ENCODE measurements at places on chromosomes 3 and 15.

DNA sequence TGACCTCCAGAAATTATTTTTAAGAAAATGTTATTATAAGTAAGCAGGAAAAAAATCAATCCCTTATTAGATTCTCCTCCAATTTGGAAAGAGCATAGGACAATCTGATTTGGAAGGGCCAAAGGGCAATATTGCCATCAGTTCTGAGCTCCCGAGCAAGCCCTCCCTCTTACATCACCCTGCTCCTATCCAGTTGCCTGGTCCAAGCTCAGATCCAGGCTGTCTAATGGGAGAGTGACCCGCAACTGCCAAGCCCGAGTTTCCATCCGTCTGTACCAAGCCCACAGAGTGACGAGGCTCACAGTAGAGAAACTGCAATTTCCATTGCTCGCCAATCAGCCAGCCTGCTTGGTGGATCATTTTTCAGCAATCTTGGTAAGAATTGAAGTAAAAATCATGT lies 187.7 kb downstream of the MEX3B start:
- no peak for DNase-seq

DNA sequence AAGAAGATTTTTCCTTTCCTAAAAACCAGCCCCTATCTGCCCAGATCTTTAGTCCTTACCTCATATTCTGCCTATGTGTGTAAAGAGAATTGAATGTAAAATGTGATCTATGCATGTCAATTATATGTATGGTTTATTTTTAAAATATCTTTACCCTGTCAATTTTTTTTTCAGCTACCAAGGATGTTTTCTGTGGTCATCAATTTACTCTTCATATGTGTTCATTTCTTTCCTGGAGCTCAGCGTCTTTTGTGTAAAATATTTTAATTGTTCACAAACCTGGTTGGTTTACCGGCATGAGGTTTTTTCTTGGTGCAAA lies 1.7 kb upstream of the NR2F2 start:
- DNase-seq = no peak

GRCh38 chr3:64684715-64685261 lies 3.0 kb downstream of the ADAMTS9 start:
- DNase-seq = no peak

GRCh38 chr3:106628407-106628806 lies 748.8 kb upstream of the CCDC54 start:
- no peak for DNase-seq

GRCh38 chr3:136146981-136147729 lies 49.0 kb downstream of the MSL2 start:
- no peak for DNase-seq

GRCh38 chr15:83174891-83175290 lies 32.7 kb downstream of the HDGFL3 start:
- DNase-seq = no peak

GRCh38 chr3:178749471-178749870 lies 213.2 kb downstream of the KCNMB2 start:
- DNase-seq = no peak

DNA sequence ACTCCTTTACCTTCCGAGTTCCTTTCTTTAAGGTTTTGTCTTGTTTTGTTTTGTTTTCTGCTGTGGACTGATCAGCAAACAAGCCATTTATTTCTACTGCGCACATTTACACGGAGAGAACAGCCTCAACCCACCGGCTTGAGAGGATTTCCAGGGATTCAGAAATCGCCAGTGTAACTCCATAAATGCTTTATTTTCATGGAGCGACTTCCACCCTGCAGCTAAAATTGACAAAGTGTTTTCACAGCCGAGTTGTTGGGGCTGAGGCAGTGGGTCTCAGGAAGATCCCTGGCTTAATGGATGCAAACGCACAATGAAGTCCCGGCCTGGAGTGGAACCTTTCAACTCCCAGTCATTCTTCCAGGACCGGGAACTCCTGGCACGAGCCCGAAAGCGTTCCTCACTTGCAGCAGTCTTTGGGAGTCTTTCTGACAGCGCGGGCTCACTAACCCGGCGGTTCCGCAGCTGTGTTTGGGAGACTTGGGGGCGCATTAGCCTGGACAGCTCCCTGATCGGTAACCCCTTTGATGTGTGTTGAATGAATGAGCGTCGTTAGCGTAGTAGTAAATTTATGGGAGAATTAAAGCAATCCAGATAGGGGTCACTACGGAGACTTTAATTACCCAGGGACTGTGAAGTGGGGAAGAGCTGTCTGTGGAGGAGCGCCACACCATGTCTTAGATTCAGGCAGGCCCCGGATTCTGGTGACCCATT lies 785 bp upstream of the MYRIP start:
- DNase-seq = peak; percentile 82

GRCh38 chr15:41494922-41495735 lies 1.5 kb downstream of the ITPKA start:
- no peak for DNase-seq

DNA sequence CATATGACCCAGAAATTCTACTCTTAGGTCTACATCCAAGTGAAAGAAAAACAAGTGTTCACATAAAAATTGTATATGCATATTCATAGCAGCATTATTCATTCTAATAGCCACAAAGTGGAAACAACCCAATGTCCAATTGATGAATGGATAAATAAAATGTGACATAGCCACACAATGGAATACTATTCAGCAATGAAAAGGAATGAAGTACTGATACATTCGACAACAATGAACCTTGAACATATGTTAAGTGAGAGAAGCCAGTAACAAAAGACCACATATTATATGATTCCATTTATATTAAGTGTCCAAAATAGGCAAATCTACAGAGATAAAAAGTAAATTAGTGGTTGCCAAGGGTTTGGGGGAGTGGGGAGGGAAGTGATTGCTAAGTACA lies 70.2 kb upstream of the ACTC1 start:
- DNase-seq = no peak

DNA sequence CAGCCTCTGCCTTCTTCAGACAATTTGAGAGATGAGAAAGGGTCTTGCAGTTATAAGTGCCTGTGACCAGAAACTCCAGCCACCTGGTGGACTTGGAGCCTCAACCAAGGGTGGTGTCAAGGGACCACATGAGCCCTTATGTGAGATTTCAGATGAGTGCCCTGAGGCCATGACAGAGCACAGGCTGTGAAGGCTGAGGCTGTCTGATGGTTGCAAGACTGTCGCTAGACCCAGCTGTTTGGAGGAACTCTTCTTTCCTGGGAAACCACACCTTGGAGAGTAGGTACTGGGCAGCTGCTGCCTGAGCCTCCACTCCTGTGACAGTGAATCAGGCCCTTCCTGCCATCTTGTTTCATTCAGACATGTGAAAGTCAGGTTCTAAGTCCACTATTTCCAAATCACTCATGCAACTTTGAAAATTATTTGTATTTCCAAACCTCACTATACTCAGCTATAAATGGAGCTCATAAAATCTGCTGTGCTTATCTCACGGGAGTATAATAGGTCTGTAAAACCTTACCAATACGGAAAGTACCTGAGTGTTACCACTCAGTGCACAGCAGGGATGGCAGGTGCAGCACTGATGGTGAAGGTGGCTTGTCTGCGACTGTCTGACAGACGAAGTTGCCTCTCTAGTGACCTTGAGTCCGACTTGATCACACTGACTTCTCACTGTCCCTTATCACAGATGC lies 99.4 kb downstream of the RPL39L start:
- DNase-seq = no peak

GRCh38 chr3:110180733-110181132 lies 843.4 kb upstream of the DPPA4 start:
- DNase-seq = no peak

GRCh38 chr3:31053299-31053698 lies 158.8 kb upstream of the GADL1 start:
- DNase-seq = no peak

DNA sequence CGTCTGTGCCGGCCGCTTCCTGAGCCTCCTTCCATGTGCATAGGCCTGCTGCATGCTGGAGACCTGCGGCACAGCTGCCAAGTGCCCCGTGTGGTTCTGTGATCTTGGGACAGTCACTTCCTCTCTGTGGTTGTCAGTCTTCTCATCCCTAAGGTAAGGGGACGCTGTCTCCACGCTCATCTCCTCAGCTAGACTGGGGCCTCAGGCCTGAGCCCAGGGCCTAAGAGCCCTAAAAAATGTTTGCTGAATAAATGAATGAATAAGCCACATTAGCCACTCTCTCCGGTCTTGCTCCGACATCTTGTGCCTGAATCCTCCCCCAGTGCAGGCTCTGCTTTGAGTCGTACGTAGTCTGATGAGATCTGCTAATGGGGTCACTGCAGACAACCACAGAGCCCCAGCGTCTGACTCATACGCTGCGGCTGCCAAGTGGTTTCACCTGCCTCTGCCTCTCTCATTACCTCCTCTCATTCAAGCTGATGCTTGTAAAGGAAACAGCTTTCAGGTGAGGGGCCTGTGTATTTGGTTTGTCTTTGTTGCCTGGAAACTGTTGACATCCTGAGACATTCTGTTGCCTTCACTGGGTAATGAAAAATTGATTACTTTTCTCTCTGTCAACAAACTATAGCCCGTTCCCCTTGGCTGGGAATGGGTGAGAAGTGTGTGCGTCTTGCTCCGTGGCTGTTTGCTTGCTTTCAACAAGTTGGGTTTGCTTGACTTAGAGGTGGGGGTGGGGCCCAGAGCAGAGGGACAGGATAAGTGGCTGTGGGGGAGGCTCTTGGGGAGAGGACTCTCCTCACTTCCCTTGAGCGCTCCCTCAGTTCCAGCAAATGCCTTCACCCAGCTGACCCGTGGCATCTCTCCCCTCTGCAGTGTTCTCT lies 15.9 kb downstream of the RPLP1 start:
- peak; percentile 13 for DNase-seq

DNA sequence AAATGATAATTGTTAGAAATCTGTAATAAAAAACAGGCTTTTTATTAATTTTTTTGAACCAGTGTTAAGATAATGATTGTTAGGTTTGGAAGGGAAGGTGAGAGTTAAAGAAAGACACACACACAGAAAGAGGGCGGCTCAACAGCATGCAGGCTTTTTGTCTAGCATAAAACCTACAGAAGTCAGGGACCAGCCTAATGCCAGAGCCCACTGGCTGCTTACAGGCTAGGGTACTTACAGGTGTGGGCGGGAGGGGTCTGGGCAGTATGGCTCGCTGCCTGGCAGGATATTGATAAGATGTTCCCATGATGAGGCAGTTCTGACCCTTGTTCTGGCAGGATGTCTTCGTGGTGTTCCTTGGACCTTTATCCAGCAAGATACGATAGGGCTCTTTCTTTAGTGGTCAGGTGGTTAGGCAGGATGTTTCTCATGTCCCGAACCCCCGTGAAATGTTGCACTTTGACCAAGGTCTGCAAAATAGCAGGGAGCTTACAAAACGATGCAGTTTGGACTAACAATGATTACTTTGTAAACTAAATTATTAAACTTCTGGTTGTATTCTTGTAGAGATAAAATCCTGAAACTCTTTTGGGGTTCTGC lies 84.7 kb downstream of the DCUN1D1 start:
- no peak for DNase-seq

- no peak for DNase-seq
Measured at GRCh38 chr3:25849641-25850385, 59.9 kb downstream of the OXSM start.

DNA sequence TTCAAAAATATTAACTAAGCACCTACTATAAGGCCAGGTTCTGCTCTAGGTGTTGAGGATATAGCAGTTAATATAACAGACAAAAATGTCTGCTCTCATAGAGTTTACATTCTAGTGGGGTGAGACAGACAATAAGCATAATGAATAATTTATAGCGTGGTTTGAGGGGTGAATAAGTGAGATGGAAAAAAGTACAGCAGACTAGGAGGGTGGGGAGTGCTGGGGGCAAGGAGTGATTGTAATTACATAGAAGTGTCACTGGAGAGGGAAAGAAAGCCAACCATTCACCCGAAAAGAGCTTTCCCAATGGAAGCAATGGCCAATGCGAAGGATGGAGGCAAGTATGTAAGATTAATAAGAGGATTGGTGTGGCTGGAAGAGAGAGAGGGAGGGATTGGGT lies 552.9 kb upstream of the KCNMB2 start:
- no peak for DNase-seq

- no peak for DNase-seq
Measured at GRCh38 chr3:30918761-30919160, 24.3 kb upstream of the GADL1 start.

GRCh38 chr3:111173328-111173900 lies 101.8 kb downstream of the NECTIN3 start:
- DNase-seq = no peak

DNA sequence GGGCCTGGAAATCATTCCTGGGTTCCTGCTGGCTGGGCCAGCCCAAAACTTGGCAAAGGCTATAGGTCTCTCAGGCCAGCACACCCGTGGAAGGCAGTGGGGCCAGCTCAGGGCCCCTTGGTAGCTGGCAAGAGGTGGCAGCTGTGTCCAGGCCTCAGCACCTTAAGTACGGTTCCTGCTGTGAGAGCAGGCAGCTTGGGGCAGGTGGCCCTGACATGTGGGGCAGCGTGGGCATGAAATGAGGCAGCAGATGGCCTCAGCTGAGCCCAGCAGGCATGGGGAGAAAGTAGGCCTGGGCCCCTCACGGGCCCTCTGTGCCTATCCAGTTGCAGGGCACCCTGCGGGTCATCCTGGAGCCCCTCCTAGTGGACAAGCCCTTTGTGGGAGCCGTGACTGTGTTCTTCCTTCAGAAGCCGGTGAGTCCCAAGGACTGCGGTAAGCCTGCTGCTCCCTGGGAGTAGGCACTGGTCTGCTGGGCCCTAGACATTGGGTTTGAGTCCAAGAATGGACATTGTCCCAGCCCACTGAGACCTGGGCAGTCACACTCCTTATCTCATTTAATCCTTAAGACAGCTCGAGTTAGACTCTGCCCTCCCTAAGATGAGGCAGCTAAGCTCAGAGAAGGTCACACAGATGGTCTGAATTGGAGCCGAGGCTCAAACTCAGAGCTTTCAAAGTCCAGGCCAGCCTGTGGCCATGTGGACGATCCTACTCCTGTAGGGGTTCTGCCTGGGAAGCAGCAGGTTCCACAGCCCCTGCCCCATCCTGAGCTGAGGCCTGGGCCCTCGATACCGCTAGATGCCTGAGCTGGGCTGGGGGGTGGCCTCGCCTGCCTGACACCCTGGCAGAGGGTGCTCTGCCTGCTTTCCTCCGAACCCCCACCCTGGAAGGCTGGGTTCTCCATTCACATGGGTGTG lies 25.5 kb downstream of the ESYT3 start:
- no peak for DNase-seq

All from NCI-H526 treated with DMSO at 0.1 percent for 48 hours (cell line).